ENCODE measurements at places on chromosomes 3 and 15.
A peak's percentile ranks its signal among the peaks of the same experiment; 100 is the strongest.

DNA sequence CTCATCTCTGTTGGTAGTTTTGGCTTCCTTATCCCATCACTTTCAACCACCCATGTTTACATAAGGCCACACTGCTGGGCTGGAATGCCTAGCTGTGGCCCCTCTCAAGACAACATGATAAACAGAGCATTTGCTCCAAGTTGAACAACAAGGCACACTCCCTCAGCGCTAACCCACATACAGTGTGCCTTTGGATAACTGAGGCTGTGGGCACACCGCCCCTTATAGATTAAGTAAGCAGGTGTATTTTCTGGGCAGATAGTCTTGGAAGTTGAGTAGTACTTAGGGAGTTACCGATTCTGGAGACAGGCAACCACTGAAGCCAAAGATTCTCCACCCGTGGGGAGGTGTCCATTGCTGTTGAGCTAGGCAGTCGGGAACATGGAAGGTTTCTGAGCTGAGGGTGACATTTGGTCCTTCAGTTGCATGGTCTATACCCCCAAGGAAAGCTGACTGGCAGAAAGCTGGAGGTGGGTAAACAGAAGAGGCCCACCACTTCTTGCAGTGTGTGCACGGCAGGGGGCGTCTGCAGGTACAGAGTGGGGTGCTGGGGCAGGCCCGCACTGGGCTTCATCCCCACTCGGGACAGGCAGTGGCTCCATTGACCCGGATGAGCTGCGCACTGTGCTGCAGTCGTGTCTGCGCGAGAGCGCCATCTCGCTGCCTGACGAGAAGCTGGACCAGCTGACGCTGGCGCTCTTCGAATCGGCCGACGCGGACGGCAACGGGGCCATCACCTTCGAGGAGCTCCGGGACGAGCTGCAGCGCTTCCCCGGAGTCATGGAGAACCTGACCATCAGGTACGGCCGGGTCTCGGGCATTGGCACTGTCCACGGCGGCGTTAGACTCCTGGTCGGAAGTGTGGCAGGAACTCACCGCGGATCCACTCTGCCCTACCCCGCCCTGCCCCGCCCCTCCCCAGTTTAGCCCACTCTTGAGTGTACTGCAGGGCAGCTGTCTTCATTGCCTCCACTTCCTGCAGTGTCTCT lies 16.8 kb downstream of the NOX5 start:
- H3K4me1 ChIP-seq, result peaks cover 9% of the 10 kb centered on the region
- H3K27me3 ChIP-seq, result no peaks in the 10 kb centered on the region
- DNase-seq, result no peak
- no peaks in the 10 kb centered on the region for H3K36me3 ChIP-seq
- H3K27ac ChIP-seq, result no peak overlapping the region

GRCh38 chr15:30958219-30958618 lies 33.2 kb downstream of the MTMR10 start:
- H3K27ac ChIP-seq, result no peak overlapping the region
- no peaks in the 10 kb centered on the region for H3K4me1 ChIP-seq
- H3K36me3 ChIP-seq, result peaks cover 18% of the 10 kb centered on the region
- no peaks in the 10 kb centered on the region for H3K27me3 ChIP-seq
- DNase-seq, result no peak

DNA sequence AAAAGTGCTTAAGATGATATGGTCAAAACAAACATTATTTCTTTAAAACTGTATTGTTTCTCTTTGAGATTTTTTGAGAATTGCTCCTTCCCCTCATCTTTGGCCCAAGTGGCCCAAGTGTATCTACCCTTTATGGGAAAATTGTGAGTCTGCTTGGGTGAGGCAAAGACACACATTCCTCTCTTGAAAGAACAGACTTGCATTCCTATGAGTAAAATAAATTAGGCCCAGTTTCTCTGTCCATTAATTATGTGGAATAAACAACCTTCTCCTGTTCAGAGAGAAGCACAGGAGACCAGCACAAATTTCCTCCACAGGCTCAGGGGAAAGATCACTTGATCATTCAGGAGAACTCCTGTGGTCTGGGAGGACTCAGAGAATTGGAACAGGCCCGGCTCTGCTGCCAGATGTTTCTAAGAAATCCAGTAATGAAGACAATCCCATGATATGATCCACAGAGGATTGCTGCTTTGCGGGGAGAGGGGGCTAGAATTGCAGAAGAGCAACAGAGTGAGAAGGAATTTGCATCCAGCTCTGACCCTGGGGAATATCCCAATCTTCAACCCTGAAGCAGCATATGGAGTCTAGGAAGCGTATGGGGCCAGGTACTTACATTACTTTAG lies 53.8 kb upstream of the BOC start:
- H3K4me3 ChIP-seq, result no peak overlapping the region
- peak; percentile 64 for DNase-seq
- no peaks in the 10 kb centered on the region for H3K4me1 ChIP-seq
- H3K27ac ChIP-seq, result no peak overlapping the region
- H3K36me3 ChIP-seq, result no peaks in the 10 kb centered on the region
- H3K27me3 ChIP-seq, result no peaks in the 10 kb centered on the region

DNA sequence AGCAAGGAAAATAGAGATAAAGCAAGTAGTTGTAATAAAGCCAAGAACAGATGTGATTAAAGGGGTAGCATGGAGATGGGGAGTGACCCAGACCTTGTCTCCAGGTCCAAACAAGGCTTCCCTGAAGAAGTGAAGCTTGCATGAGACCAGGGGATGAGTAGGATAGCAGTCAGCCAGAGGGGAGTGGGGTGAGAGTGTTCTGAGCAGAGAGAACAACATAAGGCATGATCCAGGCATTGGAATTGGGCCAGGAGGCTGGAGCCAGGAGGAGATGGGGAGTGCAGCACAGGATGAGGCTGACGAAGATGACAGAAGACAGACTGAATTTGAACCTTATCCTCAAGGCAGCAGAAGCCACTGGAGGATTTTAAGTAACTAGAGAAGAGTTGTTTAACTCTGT lies 7.2 kb downstream of the TMOD2 start:
- no peaks in the 10 kb centered on the region for H3K27me3 ChIP-seq
- H3K4me1 ChIP-seq, result peaks cover 24% of the 10 kb centered on the region
- DNase-seq, result peak; percentile 40
- H3K27ac ChIP-seq, result peak overlapping the region; percentile 52

- no peaks in the 10 kb centered on the region for H3K36me3 ChIP-seq
- no peak overlapping the region for H3K4me3 ChIP-seq
- DNase-seq, result no peak
- no peaks in the 10 kb centered on the region for H3K4me1 ChIP-seq
Observed at GRCh38 chr3:45124352-45124751, 21.8 kb downstream of the CDCP1 start.

DNA sequence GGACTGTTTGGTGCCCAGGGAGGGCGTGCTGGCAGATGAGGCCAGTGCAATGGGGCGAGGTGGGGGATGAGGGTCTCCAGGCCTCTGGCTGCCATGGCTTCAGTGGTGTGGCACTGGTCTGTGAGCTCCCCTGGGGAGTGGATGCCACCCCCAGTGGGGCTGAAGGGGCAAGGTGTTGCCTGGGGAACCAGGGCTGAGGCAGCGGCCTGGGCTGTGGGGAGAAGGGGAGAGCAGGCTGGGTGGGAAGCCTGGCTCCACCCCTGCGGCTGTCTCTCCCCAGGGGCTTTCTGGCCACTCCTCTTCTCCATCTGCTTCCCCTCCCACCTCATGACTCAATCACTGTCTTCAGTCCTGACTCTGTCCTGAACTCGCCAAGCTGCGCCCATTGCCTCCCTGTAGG lies 88.4 kb upstream of the TLE3 start:
- no peak for DNase-seq
- H3K4me3 ChIP-seq, result no peak overlapping the region
- no peaks in the 10 kb centered on the region for H3K27me3 ChIP-seq
- H3K36me3 ChIP-seq, result no peaks in the 10 kb centered on the region

- no peaks in the 10 kb centered on the region for H3K4me1 ChIP-seq
- H3K36me3 ChIP-seq, result no peaks in the 10 kb centered on the region
- no peak overlapping the region for H3K27ac ChIP-seq
- no peak overlapping the region for H3K4me3 ChIP-seq
Observed at GRCh38 chr15:91465696-91466095, 365.6 kb downstream of the SV2B start.

DNA sequence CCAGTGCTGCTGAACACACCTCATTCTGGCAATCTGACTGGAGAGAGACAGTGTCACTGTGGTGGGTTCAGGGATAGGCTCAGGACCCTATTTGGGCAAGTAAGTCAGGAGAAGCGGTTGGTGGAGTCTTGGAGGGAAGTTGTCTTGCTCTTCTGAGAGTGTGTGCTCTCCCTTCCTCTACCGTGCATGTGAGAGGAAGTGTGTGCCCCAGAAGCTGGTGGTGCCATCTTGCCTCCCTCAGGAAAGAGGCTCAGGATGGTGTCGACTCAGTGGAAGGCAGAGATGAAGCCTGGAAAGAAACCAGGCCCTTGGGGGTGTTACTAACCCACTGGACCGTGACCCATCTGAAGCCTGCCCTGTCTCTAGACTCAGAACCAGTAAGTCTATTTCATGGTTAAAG lies 6.8 kb upstream of the RARRES1 start:
- H3K4me1 ChIP-seq, result no peaks in the 10 kb centered on the region
- no peaks in the 10 kb centered on the region for H3K27me3 ChIP-seq
- H3K36me3 ChIP-seq, result no peaks in the 10 kb centered on the region

DNA sequence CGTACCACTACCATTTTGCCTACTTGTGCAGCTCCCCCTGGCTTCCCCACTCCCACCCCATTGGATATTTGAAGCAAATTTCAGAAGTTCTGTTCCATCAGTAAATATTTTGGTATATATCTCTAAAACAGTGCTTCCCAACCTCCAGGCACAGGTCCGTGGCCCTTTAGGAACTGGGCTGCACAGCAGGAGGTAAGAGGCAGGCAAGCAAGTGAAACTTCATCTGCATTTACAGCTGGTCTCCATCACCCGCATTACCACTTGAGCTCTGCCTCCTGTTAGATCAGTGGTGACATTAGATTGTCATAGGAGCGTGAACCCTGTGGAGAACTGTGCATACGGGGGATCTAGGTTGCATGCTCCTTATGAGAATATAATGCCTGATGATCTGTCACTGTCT lies 97.2 kb upstream of the LRRFIP2 start:
- no peak for DNase-seq
- H3K36me3 ChIP-seq, result no peaks in the 10 kb centered on the region
- no peak overlapping the region for H3K4me3 ChIP-seq

- peaks cover 12% of the 10 kb centered on the region for H3K36me3 ChIP-seq
- no peak for DNase-seq
- peaks cover 2% of the 10 kb centered on the region for H3K4me1 ChIP-seq
- H3K27me3 ChIP-seq, result no peaks in the 10 kb centered on the region
Observed at GRCh38 chr15:68791431-68792283, 29.0 kb downstream of the ANP32A start.

Data from tibial nerve (tissue), 4 donors.